ENCODE measurements at places on chromosomes 12 and 14.
A peak's percentile ranks its signal among the peaks of the same experiment; 100 is the strongest.

- DNase-seq: peak; percentile 55
Measured at GRCh38 chr12:116880817-116881324, 370 bp downstream of the HRK start.

DNA sequence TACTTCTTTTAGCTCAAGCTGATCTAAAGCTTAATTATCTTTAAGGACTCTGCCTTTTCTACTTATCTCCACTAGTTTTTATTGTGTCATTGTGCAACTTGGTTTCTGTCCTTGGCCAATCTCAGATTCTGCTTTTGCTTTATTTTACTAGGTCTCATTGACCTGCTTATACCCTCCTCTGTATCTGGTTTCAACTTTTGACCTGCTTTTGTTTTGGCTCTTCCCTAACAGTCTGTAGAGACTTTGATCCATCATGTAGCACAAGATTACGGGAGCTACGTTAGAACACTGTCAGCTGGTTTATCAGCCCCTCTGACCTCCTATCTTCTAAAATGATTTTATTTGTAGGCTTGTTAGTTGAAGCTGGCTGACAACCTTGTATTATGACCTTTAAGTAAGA is 43.6 kb downstream of the ZCRB1 start:
- no peak for DNase-seq

DNA sequence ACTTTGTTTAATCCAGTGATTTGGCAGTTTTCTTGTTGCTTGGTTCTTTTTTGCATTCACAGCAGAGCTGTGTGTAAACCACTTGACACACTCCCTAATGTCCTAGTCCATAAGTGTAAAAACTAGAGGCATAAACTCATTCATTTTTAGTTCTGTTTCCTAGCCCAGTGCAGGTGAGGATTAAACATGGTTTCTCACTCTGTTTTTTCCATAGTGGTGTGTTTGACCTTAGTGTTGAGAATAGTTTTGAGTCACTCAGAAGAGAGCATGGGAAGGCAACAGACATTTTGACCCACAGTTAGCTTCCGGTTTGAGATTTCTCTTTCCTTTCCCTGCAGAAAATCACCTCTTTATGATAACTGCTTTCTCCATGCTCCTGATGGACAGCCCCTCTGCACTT is 24.2 kb upstream of the GALNT16 start:
- DNase-seq: no peak

DNA sequence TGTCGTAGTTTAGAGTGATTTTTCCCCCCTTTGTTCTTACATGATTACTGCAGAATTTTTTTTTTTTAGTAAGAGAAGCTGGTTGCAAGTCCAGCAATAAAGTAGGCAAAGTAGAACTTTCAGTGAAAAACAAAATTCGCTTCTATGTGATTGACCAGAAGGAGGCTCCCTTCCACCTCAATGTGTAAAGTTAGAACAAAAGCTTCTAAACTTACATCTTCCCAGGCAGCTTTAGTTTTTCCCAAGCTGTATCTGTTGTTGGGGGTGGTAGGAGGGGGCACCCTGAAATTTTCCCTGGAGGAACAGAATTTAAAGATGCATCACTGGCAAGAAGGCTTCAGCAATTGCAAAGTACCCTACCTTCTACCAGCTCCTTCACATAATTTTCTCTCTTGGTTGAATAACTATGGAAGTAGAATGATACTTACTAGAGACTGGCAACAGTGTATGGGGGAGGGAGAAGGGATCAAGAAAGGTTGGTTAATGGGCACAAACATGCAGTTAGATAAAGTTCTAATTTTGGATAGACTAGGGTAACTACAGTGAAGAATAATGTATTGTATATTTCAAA is 87.3 kb upstream of the E2F7 start:
- no peak for DNase-seq

GRCh38 chr12:101051901-101052550 is 158.0 kb downstream of the SLC5A8 start:
- no peak for DNase-seq

- DNase-seq: no peak
Measured at GRCh38 chr12:56980268-56980667, 22.9 kb upstream of the RDH16 start.

- no peak for DNase-seq
Measured at GRCh38 chr14:73599499-73599898, 7.8 kb downstream of the ACOT4 start.

DNA sequence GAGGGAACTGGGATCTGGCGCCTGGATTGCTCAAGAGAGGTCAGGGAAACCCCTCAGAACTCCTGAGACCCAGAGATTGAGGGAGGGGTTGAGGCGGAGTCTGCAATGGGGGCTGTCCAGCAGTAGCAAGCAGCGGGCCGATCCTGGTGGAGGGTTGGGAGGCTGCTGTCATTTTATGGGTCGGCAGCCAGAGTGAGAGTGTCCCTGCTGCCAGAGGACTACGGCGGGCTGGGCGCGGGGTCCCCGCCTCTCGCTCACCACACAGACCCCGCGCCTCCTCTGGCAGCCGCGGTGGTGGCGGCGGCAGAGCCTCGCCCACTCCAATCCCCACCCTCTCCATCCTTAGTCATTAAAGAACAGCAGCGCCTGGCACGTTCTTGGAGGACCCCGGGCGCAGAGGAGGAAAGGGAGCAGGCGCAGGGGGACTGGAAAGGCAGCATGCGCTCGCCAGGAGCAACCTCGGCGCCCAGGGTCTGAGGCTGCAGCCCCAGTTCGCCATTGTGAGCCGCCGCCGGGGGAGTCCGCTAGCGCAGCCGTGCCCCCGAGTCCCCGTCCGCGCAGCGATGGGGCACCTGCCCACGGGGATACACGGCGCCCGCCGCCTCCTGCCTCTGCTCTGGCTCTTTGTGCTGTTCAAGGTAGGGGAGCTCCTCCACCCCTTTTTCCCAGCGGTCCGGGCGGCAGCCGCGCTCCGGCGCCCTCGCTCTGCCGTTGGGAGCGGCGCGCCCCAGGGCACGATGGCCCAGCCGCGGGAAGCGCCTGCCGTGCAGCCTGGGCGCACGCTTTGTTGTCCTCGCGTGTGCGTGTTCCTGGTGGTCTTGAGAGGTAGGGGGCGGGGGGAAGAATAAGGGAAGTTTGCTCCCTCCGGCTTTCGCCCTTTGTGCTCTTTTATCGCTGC is at the start of gene PTPRO:
Gene PTPRO (plus strand): TSS at position 345 of the 898 bp plus-strand sequence.
- DNase-seq: no peak

DNA sequence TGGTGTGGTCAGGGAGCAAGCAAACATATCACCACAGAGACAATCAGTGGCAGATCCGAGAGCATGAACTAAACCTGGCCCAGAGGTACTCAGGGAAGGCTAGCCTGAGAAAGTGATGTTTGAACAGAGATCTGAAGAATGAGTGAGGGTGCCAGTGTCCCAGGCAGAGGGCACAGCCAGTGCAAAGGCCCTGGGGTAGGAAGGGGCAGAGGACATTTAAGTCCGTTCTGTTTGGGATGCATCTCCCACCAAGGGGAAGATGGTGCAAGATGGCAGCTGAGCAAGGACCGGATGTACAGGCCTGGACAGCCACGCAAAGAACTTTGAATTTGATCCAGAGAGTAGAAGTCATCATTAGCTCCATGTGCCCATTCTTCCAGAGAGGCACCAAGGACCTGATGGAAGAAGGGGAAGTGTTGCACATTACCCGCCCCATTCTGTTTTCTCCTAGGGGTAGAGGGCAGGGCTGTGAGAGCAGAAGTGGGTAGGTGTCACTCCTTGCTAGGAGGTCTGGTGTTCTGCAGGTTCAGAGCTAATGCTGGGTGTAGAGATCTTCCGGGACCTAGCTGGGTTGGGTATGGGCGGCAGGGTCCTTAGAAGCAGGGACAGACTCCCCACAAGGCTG is 3.9 kb downstream of the DTX1 start:
- no peak for DNase-seq

DNA sequence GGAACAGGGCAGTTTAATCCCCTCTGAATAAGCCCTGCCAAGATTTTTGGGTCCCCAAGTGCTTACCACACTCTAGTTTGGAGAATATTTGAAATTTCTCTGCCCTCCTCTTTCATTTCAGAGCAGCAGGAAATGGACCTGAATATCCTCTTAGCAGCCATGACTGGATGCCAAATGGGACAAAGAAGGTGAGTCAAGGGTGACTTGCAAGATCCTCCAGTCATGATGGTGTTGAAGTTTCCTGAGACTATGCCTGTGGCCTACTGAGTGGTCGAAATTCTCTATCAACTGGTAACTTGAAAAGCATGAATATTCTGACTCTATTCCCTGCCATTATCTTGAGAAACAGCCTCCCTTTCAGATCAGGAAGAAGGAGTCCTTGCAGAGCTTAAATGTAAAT is 1674.7 kb upstream of the SEL1L start:
- DNase-seq: no peak

- no peak for DNase-seq
Measured at GRCh38 chr12:575129-575502, 88.1 kb downstream of the NINJ2 start.

GRCh38 chr14:88179716-88180115 is 143.4 kb downstream of the KCNK10 start:
- DNase-seq: no peak

DNA sequence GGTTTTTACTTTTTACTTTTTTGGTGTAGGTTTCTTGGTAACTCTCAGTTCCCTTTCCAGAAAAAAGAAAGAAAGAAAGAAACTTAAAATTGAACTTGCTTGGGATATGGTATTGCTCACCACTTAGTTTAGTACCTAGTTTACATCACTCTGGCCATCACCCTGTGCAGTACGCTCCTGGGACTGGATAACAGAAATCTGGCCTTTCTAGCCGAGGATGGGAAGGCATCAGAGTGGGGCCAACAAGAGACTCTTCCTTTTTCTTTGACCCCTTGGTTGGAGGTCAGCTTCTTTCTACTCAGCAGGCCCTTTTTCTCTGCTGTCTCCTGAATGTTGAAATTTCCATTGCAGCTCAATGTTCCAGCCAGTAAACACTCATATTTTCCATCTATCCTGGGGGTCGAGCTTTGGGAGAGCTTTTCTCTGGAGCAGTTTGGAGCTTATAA is 156.6 kb downstream of the TGFB3 start:
- DNase-seq: no peak

- DNase-seq: peak; percentile 42
Measured at GRCh38 chr12:13233830-13234641, 37.5 kb downstream of the EMP1 start.

DNA sequence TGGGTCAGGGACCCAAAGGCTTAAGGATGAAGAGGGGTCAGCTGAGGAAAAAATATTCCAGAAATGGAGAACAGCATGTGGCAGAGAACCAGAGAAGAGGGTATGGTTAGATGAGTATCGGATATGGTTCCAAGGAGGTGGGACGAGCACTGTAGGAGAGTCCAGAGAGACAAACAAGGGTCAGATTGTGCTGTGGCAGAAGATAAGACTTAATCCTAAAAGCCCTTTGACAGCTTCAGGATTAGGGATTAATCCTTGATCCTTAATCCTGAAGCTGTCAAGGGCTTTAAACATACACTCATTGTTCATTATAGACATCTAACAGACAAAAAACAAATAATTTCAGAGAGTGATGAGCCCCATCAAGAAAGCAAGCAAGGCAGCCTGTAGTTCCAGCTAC is 124.0 kb downstream of the SPTSSA start:
- no peak for DNase-seq

DNA sequence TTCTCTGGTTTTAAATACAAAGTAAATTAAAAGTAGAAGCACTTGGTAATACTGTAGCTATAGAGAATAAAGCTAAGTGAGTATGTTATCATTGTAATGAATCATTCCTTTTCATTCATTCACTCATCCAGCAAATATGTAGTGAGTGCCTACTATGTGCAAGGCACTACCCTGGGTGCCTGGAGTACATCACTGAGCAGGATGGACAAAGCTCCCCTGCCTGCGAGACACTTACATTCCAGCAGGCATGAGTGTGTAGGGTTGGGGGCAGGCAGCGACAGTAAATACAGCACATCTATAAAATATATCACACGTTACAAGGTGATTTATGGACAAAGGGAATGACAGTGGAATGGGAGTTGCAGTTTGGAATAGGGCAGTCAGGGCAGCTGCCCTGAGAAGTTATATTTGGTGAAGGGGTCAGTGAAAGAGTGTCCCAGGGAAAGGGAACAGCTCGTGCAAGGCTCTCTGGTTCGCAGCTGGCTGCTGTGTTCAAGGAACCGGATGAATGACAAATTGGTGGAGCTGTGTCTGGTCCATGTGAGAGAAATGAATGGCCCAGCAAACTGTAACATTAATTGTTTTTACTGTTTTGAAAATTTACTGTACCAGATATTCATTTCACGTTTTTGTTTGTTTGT is 159.6 kb downstream of the CRADD start:
- no peak for DNase-seq

DNA sequence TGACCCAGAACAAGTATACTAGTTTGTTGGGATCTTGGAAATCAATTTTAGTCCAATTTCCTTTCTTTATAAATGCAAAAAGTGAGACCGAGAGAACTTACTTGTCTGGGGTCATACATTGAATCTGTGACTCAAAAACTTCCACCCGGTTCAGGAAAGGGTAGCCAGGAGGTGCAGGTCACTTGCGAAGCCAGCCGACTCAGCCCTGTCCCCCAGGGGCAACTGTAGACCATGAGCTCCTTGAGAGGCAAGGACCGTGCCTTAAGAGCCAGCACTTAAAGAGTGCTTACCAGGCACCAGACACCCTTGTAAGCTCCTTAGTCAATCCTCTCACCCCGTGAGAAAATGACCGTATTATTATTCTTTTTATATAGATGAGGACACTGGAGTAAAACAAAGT is 505 bp upstream of the BCDIN3D start:
- DNase-seq: no peak

DNA sequence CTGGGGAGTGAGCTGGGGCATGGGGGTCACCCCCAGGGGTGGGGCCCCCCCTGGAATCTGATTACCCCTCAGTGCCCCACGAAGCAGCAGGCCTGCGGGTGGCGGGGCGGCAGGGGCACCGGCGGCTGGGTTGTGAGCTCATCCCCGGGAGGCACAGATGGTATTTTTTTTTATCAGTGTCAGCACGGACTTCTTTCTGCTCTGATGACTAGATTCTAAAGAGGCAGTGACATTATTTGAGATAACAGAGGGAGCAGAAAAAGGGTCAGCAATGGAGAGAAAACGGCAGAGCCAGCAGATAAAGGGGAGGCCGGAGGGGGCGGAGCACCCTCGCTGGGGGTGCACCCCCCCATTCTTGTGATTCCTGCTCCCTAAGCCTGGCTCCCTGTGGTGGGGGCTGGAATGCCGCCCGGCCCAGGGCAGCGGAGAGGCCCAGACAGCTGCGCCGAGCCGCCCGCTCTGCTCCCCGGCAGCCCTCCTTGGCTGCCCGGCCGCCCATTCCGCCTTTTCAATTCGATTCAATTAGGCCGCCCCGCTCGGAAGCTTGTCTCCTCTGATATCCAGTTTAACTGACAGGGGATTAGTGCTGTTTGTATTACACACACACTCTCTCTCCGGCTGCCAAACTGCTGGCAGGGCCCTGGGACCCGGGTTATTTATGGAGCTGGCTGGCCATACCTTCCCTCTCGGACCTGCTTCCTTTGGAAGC is 32.9 kb downstream of the MVK start:
- DNase-seq: no peak

DNA sequence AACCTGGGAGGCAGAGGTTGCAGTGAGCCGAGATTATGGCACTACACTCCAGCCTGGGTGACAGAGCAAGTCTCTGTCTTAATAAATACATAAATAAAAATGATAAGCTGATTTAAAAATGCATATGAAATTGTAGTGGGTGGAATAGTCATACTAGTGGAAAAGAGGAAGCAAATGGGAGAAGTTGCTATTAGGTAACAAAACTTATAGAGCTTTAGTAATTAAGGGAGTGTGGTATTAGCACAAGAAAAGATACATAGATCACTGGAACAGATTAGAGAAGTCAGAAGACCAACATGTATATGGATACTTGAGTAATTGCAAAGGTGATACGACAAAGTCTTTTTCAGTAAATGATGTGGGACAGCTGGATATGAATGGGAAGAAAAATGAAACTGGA is 26.5 kb downstream of the TECPR2 start:
- no peak for DNase-seq

Measured in activated T-cell treated with anti-CD3 and anti-CD28 coated beads, Interleukin-2, amount 50 U/mL, for 48 hours (primary cell).